ENCODE measurements at places on chromosomes 1 and 21. TPM values are rescaled to one million over a fixed set of nuclear protein-coding genes. Genes with fewer than 3 reads are reported as not detected.

- no peak for DNase-seq
Measured at GRCh38 chr1:42941640-42942330, 16.9 kb downstream of the SLC2A1 start.

The FOXD2 gene
- total RNA-seq: 0.85 TPM

- DNase-seq: no peak
Measured at GRCh38 chr1:91572044-91572443, 71.4 kb downstream of the CDC7 start.

GRCh38 chr1:53116307-53116810 lies 26.1 kb downstream of the SLC1A7 start:
- no peak for DNase-seq

DNA sequence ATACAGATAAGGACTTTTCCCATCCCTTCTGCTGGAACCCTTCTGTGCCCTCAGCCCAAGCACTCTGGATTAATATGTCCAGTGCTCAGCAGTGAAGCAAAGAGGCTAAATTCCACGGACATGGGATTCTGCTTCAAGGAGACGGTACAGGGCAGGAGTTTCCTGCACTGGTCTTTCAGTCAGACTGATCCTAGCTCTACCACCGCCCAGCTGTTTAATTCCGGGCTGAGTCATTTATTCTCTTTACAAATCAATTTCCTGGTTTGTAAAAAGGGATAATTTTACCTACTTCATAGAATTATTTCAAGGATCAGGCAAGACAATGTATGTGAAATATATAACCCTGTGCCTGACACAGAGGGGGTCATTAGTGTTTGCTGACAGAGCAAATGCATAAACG lies 41.6 kb upstream of the NRDC start:
- no peak for DNase-seq
